ENCODE measurements at places on chromosomes 16 and 17.

DNA sequence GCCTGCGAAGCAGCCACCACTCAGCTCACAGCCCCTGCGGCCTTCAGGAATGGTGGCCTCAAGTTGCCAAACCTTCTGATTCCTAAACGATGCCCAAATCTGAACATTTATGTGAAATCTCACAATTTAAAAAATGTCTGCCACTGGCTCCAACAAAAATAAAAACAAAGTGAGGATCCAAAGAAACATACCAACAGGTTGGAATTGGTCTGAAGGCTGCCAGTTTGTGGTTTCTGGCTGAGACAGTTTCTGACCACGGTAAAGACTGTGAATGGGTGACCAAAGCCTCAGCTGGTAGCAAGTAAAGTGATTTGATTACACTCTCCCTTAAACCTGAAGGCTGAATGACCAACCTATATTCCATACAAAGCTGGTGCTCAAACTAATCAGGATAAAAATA lies 24.9 kb downstream of the LITAFD start:
- no peak for DNase-seq

- DNase-seq, result no peak
Measured at GRCh38 chr17:11121341-11121985, 119.5 kb upstream of the SHISA6 start.

DNA sequence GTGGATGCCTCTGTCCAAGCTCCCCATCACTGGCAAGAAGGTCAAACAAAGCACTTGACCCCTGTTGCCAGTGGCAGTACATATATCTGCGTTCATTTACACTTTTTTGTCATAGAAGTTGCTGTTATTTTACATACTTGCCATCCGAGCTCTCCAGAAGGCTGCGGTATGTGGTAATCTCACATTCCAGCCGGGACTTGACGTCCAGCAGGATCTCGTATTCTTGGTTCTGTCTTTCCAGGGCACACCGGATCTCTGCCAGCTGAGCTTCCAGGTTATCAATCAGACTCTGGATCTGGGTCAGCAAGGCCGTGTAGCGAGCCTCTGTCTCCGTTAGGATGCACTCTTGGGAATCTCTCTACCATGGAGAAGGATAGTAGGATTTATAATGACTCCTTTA lies 6.6 kb downstream of the KRT39 start:
- no peak for DNase-seq

GRCh38 chr16:88536971-88537751 lies 33.0 kb upstream of the ZC3H18 start:
- DNase-seq, result peak; percentile 54

GRCh38 chr17:69404399-69404798 lies 10.1 kb upstream of the MAP2K6 start:
- DNase-seq, result no peak

DNA sequence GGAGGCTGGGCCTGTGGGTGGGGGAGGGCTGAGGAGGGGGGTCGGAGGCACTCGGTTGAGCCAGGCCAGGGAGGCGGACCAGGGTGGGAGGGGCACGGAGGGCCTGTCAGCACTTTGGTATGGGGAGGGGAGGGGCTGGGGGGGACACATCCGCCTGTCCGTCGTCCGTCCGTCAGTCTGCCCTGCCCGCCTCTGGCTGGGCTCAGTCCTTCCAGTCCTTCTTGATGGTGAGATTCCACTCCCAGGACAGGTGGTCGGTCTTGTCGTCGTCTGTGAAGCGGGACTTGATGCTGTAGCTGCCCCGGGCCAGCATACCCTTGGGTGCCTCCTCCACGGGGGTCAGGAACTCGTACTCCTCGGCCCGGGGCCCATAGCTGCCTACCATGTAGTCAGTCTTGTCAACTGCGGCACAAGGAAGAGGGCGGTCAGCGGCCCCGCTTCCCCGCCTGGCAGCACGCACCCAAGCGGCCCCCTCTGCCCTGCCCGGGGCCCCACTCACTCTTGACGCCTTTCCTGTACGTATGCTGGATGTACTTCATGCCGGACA lies 2.4 kb downstream of the ARHGDIA start:
- no peak for DNase-seq

GRCh38 chr16:24848065-24848464 lies 2.3 kb downstream of the SLC5A11 start:
- no peak for DNase-seq

DNA sequence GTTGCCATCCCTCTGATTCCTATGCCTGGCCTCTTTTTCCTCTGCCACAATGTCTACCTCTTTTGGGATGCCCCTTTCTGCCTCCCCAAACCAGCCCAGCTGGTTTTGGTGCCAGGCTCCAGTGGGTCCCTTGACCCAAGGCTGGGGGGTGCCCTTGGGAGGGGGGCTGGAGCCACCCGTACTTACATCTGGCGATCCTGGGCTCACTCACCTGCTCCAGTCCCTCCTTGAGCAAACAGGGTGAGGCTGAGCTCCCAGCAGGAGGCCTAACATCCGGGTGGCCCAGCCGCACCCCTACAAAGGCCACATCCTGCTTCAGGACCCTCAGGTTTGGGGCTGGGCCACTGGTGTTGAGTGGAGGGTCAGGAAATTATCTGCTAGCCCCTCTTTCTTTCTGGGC lies 1.2 kb downstream of the ERN2 start:
- no peak for DNase-seq

DNA sequence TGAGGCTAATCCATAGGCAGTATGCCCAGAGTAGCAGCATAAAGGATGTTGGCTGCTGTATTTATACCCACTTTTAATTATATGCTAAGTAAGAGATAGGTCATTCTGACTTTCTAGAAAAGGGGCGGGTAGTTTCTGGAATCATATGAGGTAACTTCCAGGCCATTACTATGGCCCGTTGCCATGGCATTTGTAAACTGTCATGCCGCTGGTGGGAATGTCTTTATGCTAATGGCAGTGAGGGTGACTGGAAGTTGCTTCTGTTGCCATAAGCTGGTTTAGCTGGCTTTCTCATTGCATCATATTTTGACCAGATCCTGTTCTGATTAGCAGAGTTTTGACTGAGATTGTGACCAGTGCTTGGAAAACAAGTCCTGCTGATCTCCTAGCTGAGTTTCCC lies 929.6 kb upstream of the CDH8 start:
- DNase-seq, result no peak

DNA sequence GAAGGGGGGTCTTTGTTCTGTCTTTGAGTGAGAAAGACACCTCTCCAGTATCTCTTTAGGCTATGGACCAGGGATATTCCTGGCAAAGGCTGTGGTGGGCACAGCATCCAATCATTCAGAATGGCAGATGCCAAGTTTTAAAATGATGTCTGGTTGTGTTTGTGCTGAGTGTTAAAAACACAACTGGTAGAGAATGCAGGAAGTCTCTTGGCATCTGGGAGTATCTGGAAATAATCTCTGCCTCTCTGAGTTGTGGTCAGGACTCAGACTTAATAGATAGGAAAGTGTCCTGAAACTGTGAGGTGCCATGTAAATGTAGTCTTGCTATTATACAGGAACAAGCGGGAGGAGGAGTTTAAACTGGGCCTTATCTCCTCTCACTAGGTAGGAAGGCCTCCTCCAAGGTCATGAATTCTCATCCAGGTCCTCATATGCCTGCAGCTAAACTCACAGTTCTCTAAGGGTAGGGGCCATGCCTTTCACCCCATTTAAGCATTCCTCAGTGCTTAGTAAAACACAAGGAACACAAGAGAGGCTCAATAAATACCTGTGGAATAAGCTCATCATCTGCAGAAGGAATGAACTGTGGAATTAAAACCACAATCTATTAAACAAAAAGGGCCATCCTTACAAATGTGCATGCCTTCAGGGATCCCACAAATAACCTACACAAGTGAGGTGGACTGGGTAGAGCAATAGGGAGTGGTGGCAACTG lies 317.6 kb downstream of the CBLN1 start:
- no peak for DNase-seq

DNA sequence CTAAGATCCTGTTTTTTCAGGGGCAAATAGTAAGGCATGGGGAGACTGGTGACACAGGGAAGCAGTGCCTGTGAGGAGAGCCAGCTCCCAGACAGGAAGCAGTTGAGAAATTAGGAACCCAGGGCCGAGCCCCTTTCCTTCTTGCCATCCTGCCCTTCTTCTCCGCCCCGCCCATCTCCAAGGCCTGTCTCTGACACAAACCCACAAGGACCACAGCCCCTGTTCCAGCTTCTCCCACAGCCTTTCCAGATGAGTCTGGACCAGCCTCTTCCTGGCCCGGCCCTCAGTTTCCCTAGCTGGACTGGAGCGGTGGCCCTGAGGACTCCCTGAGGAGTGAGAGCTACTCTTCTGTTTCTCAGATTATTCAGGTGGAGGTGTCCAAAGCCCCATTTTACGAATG lies 9.9 kb downstream of the CCDC102A start:
- DNase-seq, result no peak

- DNase-seq, result no peak
Measured at GRCh38 chr17:78537217-78537860, 39.9 kb downstream of the DNAH17 start.

- DNase-seq, result no peak
Measured at GRCh38 chr17:1374431-1375177, 25.4 kb downstream of the YWHAE start.

- DNase-seq, result no peak
Measured at GRCh38 chr16:72886346-72886974, 161.5 kb downstream of the ZFHX3 start.

- DNase-seq, result no peak
Measured at GRCh38 chr17:69757688-69758430, 317.2 kb upstream of the KCNJ16 start.

GRCh38 chr16:66515596-66516508 lies 34.1 kb downstream of the TK2 start:
- DNase-seq, result peak; percentile 54

DNA sequence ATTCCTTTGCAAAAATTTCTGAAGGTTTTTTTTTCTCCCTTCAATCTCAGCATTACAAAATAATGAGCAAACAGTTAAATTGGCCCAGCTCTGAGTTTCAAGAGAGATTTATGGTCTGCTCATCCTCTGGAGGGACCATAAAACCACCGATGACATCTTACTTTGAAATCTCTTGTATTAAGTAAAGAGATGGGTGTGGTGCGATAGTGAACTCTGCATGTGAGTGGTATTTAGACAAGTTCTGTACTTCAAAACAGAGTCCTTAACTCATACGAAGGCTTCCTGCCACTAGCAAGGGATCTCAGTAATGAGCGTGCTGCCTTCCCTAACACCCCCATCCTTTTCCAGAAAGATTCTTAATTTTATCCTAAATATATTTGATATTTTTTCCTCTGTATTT lies 2.1 kb downstream of the FAM20A start:
- no peak for DNase-seq

- DNase-seq, result no peak
Measured at GRCh38 chr17:14616528-14616927, 315.6 kb downstream of the HS3ST3B1 start.

GRCh38 chr16:78461496-78462287 lies 362.2 kb downstream of the WWOX start:
- DNase-seq, result no peak

DNA sequence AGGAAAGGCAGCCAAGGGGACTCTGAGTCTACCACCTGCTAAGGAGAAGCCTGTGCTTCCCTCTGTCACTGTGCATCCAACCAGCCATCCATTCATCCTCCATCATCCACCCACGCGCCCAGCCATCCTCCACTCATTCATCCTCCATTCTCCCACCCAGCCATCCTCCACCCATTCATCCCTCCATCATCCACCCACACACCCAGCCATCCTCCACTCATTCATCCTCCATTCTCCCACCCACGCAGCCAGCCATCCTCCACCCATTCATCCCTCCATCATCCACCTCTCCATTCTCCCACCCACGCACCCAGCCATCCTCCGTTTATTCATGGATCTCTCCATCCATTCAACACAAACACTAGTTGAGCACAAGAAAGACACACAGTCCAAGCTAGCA lies 74.1 kb downstream of the COG7 start:
- no peak for DNase-seq

DNA sequence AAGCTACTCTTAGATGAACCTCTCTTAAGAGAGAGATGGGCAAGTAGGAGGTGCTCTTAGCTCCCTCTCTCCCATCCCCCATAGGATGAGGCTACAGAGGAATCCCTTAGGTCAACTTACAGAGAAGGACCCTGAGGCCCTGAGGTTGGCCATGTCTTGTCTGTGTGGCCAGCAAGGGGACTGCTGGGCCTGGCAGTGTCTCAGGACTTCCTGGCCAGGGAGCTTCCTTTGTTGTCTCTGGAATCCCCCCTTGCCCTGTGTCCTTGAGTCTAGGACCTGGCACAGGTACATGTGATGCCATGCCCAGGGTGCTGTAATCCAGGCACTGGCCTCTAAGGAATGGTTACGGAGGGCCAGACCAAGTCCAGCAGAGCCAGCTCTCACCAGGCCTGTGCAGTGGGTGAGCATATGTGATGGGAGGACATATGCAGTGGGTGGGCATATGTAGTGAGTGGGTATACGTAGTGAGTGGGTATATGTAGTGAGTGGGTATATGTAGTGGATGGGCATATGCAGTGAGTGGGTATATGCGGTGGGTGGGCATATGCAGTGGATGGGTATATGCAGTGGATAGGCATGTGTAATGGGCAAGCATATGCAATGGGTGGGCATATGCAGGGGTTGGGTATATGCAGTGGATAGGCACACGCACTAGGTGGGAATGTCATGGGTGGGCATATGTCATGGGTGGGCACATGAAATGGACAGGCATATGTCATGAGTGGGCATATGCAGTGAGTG lies 20.3 kb upstream of the PECAM1 start:
- DNase-seq, result no peak

DNA sequence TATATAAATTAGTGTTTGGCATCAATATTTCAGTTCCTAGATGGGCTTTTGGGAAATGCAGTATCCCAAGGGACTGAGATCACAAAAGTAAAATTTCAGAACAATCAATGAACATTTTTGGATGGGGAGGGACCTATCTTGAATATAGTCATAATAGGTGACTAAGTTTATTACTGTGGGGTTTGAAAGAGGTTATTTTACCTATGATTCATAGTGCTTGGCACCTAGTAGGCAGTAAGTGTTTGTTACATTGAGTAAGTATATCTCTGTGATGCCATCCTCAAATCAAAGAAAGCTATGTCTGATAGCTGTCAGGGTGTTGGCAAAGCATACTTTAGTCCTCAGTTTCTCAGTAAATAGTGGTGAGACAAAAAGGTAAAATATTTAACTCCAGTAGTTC lies 36.9 kb downstream of the ZNF207 start:
- no peak for DNase-seq

GRCh38 chr17:4588391-4588790 lies 4.1 kb downstream of the SMTNL2 start:
- no peak for DNase-seq
